Activated T-cell treated with anti-CD3 and anti-CD28 coated beads, Interleukin-2, amount 50 U/mL, for 4 hours (primary cell): ENCODE measurements at places on chromosomes 4 and X. TPM values are rescaled to one million over a fixed set of nuclear protein-coding genes. Genes with fewer than 3 reads are reported as not detected.

GRCh38 chrX:54076903-54077302 is 32.6 kb upstream of the PHF8 start:
- no peak for DNase-seq

GRCh38 chr4:89755220-89755619 is 81.7 kb downstream of the SNCA start:
- DNase-seq = no peak

- no peak for DNase-seq
Observed at GRCh38 chrX:21905313-21905712, 35.2 kb upstream of the SMS start.

GRCh38 chr4:161287678-161288352 is 876.0 kb downstream of the FSTL5 start:
- no peak for DNase-seq

- no peak for DNase-seq
Observed at GRCh38 chrX:45324941-45325340, 124.3 kb upstream of the DIPK2B start.

DNA sequence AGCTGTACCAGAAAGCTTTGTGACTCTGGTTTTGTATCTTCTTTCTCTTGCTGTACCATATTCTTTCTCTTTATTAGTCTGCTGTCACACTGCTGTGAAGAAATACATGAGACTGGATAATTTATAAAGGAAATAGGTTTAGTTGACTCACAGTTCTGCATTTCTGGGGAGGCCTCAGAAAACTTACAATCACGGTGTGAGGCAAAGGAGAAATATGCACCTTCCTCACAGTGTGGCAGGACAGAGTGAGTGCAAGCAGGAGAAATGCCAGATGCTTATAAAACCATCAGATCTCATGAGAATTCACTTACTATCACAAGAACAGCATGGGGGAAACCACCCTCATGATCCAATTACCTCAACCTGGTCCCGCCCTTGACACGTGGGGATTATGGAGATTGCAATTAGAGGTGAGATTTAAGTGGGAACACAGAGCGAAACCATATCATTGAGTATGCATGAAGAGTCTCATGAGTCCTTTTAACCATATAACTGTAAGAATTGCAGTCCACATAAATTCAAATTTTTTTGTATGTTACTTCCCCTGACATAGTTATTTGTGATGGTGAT is 67.4 kb upstream of the INPP4B start:
- no peak for DNase-seq

DNA sequence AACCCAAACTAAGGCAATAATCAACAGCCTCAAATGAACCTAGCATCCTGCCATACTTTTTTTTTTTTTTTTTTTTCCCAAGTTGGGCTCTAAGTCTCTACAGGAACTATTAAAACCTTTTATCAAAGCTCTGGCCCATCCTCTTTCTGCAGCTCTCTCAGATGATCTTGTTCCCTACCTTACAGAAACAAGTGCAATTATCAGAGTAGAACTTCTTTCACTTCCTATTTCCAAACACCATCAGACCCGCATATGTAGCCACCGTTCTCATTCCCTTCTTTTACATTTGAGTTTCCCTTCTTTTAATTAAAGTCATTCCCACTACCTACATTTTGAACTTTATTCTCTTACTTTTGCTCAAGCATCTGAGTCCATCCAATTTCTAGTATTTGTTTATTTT is 690.6 kb downstream of the DMD start:
- no peak for DNase-seq

DNA sequence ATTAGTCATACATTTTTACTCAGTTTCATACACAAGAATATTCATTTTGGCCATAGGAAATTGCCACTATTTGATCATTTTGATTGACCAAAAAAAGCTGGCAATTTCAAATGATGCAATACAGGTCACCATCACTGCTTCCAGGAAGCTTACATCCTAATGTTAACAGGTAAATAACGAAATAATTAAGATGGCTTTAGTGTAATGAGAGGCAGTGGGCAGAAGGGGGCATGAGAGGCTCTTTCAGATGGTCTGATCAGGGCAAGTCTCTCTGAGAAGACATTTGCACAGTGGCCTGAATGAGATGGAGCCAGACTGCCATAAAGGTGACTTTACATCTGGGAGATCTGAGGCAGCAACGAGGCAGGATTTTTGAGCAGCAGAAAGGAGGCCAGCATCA is 170.7 kb downstream of the SLIT2 start:
- DNase-seq = no peak

DNA sequence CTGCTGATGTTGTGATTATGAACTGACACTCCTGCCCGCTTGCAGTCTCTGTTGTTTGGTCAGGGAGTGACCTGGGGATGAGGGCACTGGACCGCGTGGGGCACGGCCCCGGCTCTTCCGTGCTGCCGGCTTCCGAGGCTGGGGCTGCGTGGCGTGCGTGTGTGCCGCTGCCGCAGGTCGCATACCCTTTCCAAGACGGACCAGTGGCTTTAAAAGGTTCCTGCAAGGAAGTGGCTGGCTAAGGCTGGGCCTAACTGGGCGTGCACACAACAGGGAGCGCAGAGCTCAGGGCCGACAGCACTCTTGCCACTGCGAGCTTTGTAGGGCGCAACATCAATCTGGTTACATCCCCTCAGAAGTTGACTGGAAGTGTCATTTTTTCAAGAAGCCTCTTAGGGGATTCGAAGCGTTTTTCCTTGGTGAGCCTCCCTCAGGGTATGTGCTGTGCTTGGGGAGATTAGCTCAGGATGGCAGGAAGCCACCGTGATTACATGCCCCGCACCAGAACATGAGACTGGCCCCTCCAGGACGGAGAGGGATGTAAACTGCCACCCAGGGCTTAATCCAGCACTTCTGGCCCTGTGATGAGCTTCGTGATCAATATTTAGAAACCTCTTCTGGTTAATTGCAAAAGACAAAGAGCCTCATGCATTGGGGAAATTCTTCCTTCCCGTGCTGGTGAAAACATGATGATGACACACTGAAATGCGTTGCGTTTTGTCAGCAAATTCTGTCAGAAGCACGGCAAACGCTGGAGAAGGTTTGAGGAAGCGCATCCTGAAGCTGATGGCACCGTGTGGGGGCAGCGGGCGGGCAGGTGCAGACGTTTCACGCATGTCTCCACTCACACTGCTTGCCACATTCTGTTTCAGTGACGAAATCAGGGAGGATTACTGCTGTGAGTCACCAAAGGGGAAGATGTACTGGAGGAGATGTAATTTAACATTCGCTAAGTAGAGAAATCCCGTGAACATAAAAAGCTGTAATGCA is 11.1 kb downstream of the MAEA start:
- peak; percentile 18 for DNase-seq

DNA sequence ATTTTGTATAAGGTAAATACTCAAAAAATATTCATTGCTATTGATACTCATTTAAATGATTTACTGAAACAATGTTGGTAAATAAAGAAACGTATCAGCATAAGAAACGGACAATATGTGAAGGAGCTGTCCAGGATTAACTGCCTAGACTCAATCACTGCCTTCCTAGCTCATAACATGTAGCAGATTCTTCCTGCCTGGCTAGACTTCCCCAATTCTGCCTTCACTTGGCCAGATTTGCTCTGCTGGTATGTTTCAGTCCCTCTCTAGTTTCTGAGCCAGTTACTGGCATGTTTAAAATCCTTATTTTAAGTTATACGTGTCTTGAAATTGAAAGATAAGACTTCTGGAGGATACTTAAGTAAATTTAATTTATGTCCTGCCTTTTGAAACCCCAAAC is 740.3 kb downstream of the CENPC start:
- no peak for DNase-seq

Gene MRFAP1
- 128 TPM for total RNA-seq

Gene C4orf51
- not detected for total RNA-seq

Gene ADGRA3
- total RNA-seq = 6.4 TPM

Gene VSIG1
- 0.57 TPM for total RNA-seq

Gene RAB39B
- total RNA-seq = 8.1 TPM

Gene CDS1
- 0.18 TPM for total RNA-seq

Gene GABRB1
- not detected for total RNA-seq
